ENCODE measurements at places on chromosomes 16 and 17. TPM values are rescaled to one million over a fixed set of nuclear protein-coding genes. Genes with fewer than 3 reads are reported as not detected.

DNA sequence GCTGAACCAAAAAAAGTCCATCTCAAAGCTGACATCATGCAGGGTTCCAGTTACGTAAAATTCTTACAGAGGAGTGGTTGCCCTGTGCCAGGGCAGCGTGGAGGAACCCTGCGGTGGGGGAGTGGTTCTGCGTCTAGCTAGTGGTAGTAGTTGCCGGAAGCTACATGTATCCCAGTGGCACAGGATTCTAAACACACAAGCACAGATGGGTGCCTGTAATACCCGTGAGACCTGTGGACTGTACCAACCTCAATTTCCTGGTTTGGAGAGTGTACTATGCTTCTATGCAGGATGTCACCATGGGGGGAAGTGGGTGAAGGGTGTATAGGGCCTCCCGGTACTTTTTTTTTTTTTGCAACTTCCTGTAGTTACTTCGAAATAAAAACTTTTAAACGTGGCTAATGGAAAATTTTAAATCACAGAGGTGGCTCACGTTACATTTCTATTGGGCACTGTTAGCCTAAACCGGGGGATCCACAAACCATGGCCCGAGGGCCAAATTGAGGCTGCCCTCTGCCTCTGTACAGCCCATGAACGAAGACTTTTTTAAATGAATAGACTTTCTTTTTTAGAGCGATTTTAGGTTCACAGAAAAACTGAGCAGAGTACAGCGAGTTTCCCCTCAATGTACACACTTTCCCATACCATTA is 38.5 kb downstream of the TBC1D16 start:
- no peak for DNase-seq

GRCh38 chr17:61474235-61474927 is 22.2 kb downstream of the TBX4 start:
- DNase-seq = no peak

The CLEC18A gene
- total RNA-seq = 0.10 TPM

DNA sequence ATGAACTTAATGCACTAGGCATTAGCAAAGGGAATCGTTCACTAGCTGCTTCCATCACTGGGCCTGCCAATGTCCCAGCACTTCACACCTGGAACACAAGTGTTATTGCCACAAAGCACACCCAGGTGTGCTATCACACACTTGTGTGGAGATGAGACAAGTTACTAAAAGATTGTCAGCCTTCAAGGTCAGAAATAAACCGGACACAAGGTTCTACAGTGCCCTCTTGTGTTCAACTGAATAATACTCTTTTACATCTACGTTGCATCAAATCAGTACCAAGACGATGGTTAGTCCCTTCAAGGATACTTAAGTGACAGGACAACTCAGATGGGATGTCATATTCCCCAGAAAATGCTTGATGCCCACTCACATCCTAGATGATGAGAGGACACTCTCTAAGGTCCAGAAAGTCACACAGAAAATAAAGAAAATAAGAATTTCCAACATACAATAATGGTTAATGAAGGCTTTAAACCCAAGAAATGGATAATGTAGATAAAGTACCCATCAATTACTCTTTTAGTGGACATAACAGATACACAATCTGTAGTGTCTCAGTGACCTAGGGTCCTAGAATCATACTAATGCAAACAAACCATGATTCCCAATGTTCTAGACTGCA is 16.4 kb upstream of the GLG1 start:
- DNase-seq = peak; percentile 45

The RASD1 gene
- not detected for total RNA-seq

DNA sequence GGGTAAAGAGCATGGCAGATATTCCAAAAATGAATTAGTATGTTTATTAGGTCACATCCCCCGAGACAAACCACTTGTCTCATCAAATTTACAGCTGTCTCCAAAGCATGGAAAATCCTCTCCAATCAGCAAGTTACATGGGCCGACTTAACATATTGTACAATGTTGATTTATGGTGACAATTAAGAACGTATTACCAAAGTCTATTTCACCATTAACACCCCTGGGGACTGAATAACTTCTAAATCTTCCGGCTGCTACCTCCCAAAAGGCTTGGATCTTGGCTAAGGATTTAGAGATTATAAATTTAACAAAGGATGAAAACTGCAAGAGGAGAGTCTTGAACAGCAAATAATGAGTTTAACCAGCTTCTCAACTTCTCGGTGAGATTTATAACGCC is 311.9 kb downstream of the NPIPA8 start:
- no peak for DNase-seq

The RAMP2 gene
- total RNA-seq = 2.4 TPM

All from RPMI7951 (cell line).